ENCODE measurements at places on chromosomes 12 and 14.

GRCh38 chr12:73589220-73589619 lies 948.4 kb upstream of the ATXN7L3B start:
- DNase-seq = no peak

- no peak for DNase-seq
Observed at GRCh38 chr14:54857830-54858269, 44.8 kb downstream of the GCH1 start.

DNA sequence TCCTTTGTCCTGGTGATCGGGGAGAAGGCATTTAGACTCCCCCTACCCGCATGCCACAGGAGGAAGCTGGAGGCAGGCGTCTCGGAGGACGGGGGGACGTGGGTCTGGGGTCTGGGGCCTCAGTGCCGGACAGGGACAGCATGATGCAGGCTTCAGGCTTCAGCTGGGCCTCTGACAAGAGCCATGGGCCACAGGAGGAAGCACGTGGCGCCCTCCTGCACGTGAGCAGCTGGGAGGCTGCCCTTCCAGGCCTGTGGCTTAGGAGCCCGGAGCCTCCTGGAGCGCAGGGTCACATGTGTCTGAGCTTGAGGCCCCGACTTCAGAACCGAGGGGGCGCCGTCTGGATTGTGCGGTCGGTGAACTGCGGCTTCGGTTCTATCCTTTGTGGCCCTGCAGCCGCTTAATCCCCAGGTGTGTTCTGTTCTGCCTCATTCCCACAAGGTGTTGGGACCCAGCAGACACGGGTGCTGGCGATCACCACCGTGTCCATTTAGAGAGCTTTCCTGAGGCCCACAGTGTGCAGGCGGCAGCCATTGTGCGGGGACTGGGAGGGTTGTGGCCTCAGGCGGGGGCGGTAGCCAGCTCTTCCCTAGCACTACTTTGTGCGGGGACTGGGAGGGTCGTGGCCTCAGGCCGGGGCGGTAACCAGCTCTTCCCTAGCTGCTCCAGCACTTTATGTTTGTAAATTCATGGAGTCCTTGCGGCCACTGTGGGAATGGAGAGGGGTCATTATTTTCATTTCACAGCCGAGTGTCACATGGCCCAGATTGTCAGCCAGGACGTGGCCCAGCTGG lies 150.2 kb downstream of the ADGRD1 start:
- DNase-seq = no peak

- peak; percentile 86 for DNase-seq
Observed at GRCh38 chr14:68978172-68978911, 760 bp downstream of the ACTN1 start.

GRCh38 chr14:76756371-76756750 lies 4.9 kb upstream of the VASH1 start:
- DNase-seq = no peak
